ENCODE measurements at places on chromosomes 5 and 9.

GRCh38 chr5:129991780-129992179, 87.5 kb downstream of the CHSY3 start:
- DNase-seq, result no peak

GRCh38 chr5:147661541-147661940, 121.0 kb downstream of the JAKMIP2 start:
- DNase-seq, result no peak

GRCh38 chr5:124806373-124807077, 60.1 kb upstream of the ZNF608 start:
- peak; percentile 72 for DNase-seq

DNA sequence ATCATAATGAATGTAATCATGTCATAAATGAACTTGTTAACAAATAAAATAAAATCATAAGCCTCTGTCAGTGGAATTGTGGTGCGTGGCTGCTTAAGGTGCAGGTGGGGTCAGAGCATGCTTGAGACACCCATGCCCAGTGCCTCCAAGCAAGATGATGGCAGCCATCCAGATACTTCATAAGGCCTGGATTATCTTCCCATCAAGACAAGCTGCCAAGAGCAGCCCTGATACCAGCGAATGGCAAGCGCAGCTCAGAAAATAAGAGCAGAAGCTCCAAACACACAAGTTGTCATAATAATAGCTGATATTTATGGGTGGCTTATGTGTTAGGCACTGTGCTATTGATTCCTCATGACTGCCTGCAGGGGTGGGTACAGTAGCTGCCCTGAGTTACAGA, 21.8 kb upstream of the LMX1B start:
- no peak for DNase-seq

- no peak for DNase-seq
Observed at GRCh38 chr5:140356853-140357725, 2.9 kb upstream of the SLC4A9 start.

GRCh38 chr5:154158379-154158737, 32.2 kb upstream of the GALNT10 start:
- no peak for DNase-seq

DNA sequence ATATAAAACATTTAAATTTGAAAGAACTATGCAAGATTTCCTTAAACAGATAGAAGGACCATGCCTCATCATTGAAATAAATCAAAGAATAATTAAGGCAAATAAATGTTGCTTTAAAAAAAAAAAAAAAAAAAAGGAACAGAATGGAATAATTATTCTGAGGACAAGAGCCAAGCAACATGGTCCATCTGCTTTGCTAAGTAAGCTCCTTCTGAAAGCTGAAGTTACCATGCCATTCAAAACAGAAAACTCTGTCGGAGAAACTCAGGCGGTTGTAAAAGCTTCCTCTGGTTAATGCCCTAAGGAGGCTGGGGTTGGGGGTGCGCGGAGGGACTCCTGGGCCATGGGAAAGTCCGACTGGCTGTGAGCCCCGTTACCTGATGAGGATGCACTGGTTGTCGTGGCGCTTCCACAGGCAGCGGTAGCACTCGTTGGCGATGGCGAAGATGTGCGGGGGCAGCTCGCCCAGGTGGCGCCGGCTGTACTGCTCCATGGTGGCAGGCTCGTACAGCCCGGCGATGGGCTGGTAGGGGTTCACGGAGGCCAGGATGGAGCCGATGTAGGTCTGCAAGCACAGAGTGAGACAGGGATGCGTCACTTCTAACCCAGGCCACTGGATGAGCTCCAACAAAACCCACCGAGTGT, 141.7 kb downstream of the MYO10 start:
- DNase-seq, result no peak

DNA sequence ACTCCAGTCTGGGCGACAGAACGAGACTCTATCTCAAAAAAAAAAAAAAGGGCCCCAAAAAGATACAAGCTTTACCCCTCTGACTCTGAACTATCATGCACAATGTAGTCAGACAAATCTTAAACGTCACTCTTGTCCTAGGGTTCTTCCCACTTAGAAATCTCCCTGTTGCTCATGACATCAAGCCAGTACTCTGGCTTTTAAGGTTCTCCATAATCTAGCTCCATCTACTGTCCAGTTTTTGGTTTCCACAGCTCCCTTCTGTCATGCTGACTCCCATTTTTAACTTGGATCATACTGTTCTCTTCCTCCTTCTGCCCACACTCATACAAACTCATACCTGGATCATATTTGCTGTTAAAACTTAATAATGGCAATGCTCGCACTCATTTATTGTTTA, 156.7 kb upstream of the TLX3 start:
- no peak for DNase-seq

DNA sequence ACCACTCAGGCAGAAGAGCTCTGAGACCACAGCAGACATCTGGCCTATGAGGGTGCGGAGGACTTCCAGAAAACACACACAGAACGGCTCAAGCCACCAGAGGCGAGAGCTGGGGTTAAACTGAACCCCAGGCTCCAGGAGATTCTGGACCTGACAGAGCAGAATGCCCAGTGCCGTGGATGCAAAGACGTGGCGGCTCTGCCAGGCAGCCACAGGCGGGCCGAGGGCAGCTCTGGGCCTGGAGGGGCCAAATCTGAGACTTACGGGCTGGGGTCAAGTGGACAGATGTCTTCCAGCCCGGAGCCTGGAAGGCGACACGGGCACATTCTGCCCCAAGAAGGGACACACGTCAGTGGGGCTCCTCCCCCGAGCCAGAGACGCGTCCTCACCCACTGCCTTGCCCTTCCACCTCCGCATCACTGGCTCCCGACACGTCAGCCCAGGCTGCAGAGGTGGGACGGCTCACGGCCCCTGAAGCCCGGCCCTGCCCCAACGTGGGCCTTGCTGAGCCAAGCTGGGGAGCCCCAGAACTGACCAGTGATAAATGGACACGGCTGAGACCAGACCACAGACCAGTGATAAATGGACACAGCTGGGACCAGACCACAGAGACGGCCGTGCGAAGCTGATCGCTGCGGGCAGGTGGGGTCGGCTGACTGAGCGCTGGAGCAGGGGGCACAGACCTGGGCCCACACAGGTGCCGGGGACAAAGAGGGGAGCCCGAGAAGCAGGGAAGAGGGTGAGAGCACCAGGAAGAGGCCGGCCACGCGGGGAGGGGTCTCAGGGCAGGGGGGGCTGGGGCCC, 40.9 kb upstream of the NSMF start:
- no peak for DNase-seq

- no peak for DNase-seq
Observed at GRCh38 chr9:115412656-115413055, 294.7 kb upstream of the TNC start.

DNA sequence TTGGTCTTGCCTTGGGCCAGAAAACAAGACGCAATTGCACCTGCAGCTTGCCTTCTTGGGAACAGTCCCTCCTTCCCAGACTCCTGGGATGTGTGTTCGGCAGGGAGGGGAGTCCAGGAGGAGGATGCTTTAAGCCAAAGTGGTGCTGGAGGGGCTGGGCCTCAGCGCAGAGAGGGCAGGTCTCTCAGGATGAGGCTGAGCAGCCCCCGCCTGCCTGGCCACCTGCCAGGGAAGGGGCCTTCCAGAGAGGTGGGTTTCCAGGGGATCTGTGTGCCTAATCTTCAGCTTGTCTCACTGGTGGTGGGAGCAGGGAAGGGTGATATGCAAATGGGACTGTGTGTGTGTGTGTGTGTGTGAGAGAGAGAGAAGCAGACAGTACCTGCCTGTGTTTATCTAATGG, 105.2 kb downstream of the ENTREP1 start:
- no peak for DNase-seq

GRCh38 chr5:155082401-155082800, 68.8 kb downstream of the KIF4B start:
- no peak for DNase-seq

DNA sequence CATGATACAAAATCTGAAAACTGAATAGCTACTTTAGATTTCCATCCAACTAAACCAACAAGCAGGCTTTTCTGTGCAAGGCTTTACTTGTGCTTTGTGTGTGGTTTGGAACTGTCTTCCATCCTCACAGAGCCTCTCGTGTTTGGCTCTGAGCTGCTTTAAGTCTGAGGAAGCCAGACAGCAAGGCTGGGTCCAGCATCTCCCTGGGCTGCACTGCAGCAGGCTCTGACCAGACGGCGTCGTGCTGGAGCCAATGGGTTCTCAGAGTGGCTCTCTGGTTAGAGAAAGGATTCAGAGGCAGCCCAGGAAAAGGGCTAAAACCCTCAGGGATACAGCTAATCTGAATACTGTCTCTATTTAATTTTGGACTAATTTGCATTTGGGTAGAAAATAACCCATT, 207.9 kb upstream of the EFNA5 start:
- peak; percentile 56 for DNase-seq

DNA sequence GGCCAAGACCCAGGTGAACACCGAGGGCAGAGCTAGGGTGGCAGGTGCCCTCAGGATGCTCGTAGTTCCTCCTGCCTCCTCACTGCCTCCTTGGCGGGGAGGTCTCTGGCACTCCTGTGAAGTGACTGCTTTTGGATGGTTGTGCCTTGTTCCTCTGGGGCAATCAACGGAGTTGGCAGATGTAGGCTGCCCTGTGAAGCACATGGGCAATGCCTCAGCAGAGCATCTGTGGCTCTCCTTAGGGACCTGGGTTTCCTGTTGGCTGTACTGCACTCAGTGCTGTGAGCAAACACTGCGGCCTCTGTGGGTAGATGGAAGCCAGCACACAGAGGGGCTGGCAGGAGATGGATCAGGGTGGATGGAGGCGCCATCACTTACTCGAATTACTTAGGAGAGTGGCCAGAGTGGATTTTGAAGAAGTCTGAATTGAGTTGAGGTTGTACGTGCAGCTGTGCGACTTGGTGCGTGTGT, 71.4 kb upstream of the COL5A1 start:
- peak; percentile 87 for DNase-seq

- no peak for DNase-seq
Observed at GRCh38 chr5:114910727-114911126, 259.0 kb downstream of the TRIM36 start.

DNA sequence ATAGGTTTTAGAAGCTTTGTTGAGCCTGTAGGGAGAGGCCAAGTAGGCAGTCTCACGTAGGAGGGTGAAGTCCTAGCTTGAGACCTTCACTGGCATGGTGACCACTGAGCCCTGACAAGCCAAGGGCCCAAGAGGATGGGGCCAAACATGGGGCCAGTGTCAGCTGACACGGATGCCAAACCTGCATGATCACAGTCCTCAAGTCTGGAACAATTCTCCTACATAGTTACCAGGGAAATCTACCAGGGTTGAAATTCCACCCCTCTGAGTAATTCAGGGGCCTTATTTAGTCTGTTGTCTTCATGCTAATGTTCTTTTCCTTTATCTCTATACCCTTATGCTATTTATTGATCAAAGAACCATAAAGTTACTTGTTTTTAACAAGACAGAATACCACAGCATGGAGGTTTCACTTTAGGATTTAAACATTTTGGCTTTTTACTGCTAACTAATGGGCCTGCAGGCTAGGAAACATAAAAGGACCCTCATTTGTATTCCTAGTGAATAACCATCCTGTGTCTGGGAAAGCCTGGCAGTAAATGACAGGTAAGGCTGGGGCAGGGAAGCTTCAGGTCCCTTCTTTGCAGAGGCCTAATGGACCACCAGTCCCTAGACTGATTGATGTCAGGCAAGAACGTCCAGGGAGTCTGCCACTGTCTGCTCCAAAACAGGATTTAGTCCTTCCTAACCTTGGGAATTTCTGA, 140.8 kb downstream of the FGF1 start:
- no peak for DNase-seq

- no peak for DNase-seq
Observed at GRCh38 chr9:110744715-110745384, 76.3 kb downstream of the MUSK start.

GRCh38 chr5:6837519-6838110, 124.4 kb downstream of the TENT4A start:
- no peak for DNase-seq

DNA sequence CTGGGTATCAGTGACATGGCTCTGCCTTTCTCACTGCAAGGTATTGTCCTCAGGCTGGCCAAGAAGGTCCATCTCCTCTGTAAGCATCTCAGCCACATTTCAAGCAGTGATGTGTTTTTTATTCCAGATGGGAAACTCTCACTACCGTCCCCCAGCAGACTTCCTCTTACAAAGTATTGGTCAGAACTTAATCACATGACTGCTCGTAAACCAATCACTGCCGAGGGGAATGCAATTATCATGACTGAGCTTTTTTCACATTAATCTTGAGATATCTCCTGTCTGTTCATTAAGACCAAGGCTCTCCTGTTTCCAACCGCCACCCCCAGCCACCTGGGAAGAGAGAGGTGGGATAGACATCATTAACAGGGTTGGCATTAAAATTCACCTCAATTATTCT, 76.4 kb downstream of the BNC2 start:
- no peak for DNase-seq

GRCh38 chr5:8471581-8471980, 602.6 kb downstream of the MTRR start:
- no peak for DNase-seq

GRCh38 chr5:62690421-62690820, 111.8 kb downstream of the LRRC70 start:
- no peak for DNase-seq

- no peak for DNase-seq
Observed at GRCh38 chr5:159409801-159410200, 79.5 kb upstream of the IL12B start.

DNA sequence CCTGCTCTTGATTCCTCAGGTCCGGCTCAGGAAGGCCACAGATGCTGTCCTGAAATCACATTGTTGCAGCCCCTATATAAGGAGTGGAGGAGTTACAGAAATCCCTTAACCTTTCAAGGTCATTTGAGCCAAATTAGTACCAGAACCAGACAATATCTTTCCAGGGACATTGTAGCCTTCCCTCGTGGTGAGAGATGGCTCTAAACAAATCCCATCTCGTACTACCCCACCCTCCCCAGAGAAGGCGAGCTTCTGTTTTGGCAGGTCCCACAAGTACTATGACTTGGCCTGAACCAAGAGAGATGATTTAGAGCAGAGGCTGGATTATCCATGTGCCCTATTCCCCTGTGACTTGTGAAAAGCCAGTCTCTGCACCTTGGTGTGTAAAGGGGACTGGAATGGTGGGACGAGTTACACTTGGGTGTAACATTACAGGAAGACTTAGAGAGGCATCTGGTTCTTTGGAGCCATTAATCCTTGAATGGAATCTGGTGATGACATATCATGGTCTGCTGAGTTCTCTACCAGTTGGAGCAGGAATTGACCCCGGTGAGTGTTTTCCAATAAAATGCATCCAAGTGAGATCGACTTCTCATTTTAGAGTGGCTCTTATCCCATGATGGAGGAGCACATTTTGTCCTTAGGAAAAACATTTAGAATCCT, at the start of gene FAM240B:
Gene FAM240B (minus strand): TSS at position 51 of the 663 bp plus-strand sequence. CDS start 16,134 bp downstream, outside the sequence.
- DNase-seq, result no peak

GRCh38 chr9:113368348-113368981, 8.3 kb downstream of the HDHD3 start:
- DNase-seq, result no peak

DNA sequence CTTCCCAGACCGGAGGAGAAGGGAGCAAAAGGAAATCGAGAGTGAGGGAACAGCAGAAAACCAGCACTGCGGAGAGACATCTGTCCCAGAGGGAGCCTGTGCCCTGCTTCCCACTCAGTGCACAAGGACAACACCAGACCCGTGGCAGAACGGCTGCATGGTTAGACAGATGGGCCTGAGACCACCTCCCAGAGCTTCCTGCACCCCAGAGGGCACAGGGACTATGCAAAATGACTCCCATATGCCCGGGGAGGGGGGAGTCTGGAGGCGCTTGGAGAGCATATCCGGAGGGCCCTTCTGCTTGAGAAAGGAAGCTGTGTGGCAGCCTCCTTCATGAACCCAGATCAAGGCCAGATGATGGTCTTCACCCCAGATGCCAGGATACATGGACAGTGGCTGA, 26.6 kb downstream of the TLX3 start:
- DNase-seq, result no peak

Data from left hindlimb (tissue), 1 donor.